B cell (primary cell): ENCODE measurements at places on chromosomes 12 and 14. TPM values are rescaled to one million over a fixed set of nuclear protein-coding genes. Genes with fewer than 3 reads are reported as not detected.

GRCh38 chr14:49159081-49159480 lies 427.1 kb downstream of the RPS29 start:
- no peak for DNase-seq

The NDRG2 gene
- total RNA-seq = 9.5 and 10.2 TPM in 2 replicates

- DNase-seq = no peak
Observed at GRCh38 chr14:68157971-68158371, 338.4 kb downstream of the RAD51B start.

The KRT72 gene
- total RNA-seq = not detected in 2 replicates

- DNase-seq = no peak
Observed at GRCh38 chr12:59459966-59460660, 135.7 kb upstream of the SLC16A7 start.

DNA sequence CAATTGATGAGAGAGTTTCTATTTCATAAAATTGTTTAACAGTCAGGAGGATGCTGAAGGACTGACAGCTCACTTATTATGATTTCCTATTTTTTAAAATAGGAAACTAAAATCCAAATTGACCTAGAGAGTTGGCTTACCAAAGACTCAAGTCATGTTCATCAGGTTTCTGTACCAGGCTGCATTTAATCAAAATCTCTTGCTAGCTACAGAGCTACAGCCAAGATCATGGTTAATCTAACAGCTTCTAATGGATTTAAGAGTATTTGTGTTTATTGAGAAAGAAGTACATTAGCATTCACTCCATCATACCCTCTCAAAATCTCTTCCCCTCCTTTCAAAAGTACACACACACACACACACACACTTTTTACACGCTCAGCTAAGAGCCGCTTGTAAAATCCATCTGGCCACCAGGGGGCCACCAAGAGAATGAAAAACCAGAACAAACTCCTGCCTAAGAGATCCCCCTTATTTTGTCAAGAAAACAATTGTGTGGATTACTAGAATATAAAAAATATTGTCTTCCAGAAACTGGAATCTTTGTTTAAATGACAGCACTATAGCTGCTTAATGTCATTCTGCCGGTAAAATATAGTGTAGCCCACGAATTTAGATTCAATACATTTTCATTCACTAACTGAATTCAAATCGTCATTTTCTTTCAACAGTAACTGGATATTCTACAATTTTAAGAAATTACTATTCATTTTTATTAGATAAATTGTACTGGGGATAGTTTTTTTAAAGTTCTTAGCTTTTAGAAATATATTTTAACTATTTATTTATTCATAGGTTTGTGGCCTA lies 334.0 kb downstream of the BTG1 start:
- DNase-seq = peak; percentile 80

DNA sequence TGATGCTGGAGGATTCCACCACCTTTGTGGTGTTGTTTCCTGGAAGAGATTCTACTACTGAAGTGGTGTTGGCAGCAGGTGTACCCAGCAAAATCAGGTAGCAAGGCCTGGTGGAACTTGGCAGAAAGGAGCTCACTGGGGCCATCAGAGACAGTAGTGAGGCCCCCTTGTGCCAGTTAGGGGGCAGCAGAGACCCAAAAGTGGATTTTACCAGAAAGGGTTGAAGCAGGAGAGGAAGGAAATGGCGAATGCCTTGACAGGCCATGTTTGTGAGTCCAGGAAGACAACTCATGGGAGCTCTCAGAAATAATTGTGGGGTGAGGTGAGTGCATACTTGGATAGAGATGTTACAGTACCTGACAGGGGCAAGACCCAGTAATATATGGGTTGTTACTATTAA lies 137.7 kb upstream of the FGD4 start:
- peak; percentile 58 for DNase-seq

DNA sequence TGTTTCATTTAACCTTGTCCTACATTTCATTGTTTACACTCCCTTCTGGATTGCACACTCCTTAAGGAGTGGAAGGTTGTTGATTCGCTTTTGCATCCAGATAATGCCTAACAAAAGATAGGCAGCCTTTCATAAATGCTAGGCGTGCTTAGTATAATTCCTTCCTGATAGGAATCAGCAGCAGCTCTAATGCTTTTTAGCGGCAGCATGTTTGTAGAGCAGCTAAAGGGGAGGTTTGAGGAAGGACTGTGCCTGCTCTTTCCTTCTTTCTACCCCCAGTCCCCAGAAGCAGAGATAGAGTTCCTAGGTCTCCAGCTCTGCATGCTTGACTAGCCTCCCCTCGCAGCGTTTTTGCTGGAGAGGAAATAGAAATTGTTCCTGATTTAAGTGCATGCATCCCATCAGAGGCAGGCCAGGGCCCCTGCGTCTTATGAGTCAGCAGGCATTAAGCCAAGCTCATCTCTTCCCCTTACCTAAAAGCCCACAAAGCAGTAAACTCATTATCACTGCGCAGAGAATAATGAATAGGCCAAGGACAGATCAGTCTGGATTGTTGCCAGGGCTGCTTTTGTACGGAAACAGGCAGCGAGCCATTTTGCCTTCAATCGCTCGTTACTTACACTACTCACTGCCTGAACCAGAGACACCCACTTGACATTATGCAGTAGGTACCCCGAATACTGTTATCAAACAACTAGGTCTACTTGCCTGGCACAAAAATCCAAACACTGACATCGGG lies 14.0 kb upstream of the TBPL2 start:
- DNase-seq = no peak

The RPL6 gene
- total RNA-seq = 1,537 and 1,621 TPM in 2 replicates
